ENCODE measurements at places on chromosomes 2 and 18. TPM values are rescaled to one million over a fixed set of nuclear protein-coding genes. Genes with fewer than 3 reads are reported as not detected.

The LRRC30 gene
- not detected for total RNA-seq

The CCBE1 gene
- total RNA-seq = 21.2 TPM

The SERPINB13 gene
- not detected for total RNA-seq

The TRAF3IP1 gene
- 10.8 TPM for total RNA-seq

The INHBB gene
- not detected for total RNA-seq

The PSTPIP2 gene
- 3.1 TPM for total RNA-seq

The KANSL3 gene
- 47.5 TPM for total RNA-seq

The SATB2 gene
- 4.9 TPM for total RNA-seq

The TMEM169 gene
- total RNA-seq = 0.66 TPM

The STAM2 gene
- total RNA-seq = 57.9 TPM

The NOL4 gene
- not detected for total RNA-seq

The CHRNA1 gene
- not detected for total RNA-seq

The SPAST gene
- total RNA-seq = 25.4 TPM

The STON1 gene
- 8.2 TPM for total RNA-seq

The PARD6G gene
- total RNA-seq = 6.1 TPM

The YES1 gene
- total RNA-seq = 107 TPM

The DCC gene
- 5.1 TPM for total RNA-seq

The RGPD4 gene
- not detected for total RNA-seq

The TMEM178A gene
- 1.4 TPM for total RNA-seq

The CETN1 gene
- total RNA-seq = not detected

The XDH gene
- total RNA-seq = under 0.01 TPM

The COLEC11 gene
- not detected for total RNA-seq

The DES gene
- 858 TPM for total RNA-seq

The DYSF gene
- 0.66 TPM for total RNA-seq

The CRYGD gene
- total RNA-seq = not detected

The HMSD gene
- 0.25 TPM for total RNA-seq

The GLI2 gene
- total RNA-seq = 5.1 TPM

The ZNF804A gene
- 11.5 TPM for total RNA-seq

The EPHA4 gene
- 33.2 TPM for total RNA-seq

Measured in uterine smooth muscle cell (primary cell).